ENCODE measurements at places on chromosomes 4 and X. TPM values are rescaled to one million over a fixed set of nuclear protein-coding genes. Genes with fewer than 3 reads are reported as not detected.

Gene ARHGAP6
- not detected for total RNA-seq

Gene HSPA4L
- total RNA-seq, result 2.5 TPM

Gene GPM6B
- total RNA-seq, result not detected

Gene RHOXF1
- 0.76 TPM for total RNA-seq

Gene CORIN
- 0.29 TPM for total RNA-seq

Gene BEND2
- not detected for total RNA-seq

Gene SUPT20HL2
- not detected for total RNA-seq

Gene GSPT2
- 13.6 TPM for total RNA-seq
